NCI-H524 (cell line): ENCODE measurements at places on chromosomes 11 and 22.

- DNase-seq, result no peak
Observed at GRCh38 chr11:72766152-72766902, 14.1 kb upstream of the ARAP1 start.

DNA sequence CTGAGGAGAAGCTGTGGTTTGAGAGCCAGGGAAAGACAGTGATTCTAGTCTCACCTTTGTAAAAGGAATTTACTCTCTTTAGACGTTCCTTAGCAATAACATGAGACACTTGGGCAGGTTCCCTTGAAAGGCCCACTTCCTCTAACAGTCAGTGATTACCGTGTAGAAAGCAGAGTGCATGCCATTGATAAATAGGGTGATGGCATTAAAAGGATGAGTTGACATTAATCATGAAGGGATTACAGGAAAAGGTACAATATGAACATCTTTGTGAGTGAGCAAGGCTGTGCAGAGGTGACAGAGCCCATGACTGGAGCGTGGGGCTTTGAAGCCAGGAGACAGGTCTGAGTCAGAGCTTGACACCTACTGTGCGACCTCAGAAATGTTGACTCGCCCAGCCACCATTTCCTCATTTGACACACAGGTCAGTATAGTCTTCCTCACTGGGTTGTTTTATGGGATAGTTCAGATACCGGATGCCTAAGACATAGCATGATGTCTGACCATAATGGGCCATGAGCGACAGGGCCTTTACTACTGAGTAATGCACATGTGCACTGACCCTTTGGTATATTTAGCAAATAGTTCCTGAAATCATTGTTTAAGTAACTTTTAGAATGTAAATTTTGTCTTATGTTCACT lies 341.7 kb upstream of the MTNR1B start:
- DNase-seq, result no peak

- DNase-seq, result no peak
Observed at GRCh38 chr22:46671824-46672432, 51.7 kb downstream of the GRAMD4 start.

GRCh38 chr11:75982309-75982708 lies 167.3 kb downstream of the UVRAG start:
- DNase-seq, result no peak

- DNase-seq, result no peak
Observed at GRCh38 chr11:78649361-78650215, 74.9 kb upstream of the NARS2 start.

GRCh38 chr11:60932605-60933356 lies 8.5 kb downstream of the TMEM132A start:
- DNase-seq, result no peak

DNA sequence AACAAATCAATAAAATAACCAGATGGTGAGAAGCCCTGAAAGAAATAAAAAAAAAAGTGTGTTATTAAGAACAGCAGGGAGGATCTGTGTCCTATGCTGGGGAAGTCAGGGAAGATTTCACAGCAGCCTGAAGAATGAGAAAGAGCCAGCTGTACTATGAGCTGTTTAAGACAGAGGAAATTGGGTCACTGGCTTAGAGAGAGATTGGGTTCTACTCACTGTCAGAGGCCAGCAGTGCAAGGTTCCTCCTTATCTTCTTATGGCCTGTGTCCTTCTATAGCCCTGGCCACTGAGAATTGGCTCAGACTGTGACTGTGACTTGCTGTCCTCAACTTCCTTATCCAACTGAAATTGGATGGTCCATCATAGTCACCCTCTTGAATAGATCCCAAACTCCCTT lies 54.8 kb upstream of the FDX1 start:
- no peak for DNase-seq

DNA sequence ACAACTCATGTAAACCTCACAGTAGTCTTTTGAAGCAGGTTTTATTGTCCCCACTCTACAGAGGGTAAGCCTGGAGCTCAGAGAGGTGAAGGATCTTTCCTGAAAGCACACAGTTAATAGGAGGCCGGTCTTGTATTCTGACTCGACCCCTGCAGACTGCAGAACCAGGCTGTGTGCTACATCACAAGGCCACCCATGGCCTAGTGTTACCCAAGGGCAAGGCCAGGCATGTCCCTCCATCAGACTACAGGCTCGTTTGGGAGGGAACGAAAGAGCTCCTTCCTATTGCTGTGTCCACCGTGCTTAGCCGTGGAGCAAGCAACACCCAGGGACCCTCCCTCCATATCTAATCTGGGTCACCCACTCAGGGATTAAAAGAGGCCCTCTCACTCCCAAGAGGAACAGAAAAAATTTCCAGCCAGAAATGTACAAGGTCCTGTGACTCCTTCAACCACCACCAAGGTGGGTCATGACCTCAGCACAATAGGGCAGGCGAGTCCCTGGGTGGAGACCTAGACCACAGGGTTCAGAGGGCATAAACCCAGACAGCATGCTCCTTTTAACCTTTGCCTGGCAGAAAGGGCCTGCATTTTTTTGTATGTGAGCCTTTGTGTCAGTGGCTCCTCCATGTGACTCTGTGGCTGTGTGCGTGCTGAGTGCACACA lies 6.3 kb upstream of the SMIM35 start:
- DNase-seq, result no peak
